ENCODE measurements at places on chromosomes 5 and 9.

GRCh38 chr5:34742061-34742460, 85.9 kb downstream of the RAI14 start:
- no peak for DNase-seq

- DNase-seq: no peak
These were observed 2.7 kb upstream of the TRAF1 start for GRCh38 chr9:120929229-120929791.

DNA sequence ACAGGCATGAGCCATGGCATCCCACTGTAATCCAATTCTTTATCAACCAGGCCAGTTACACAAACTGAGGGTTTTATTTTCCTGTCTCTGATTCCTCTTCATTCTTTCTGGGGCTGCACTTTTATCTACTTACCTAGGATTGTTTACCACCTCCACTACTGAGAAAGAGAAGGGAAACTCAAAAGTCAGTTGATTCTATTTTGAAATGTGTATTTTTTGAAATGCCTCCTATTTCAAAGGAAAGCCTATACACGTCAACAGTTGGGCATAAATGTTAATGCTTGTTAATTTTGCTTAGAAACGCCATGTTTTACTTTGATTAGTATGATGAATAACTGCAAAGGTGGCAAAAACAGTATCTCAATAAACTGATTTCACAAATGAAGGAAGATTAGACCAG, 92.5 kb downstream of the MLLT3 start:
- DNase-seq: no peak

- DNase-seq: no peak
These were observed 14.2 kb upstream of the JAKMIP2 start for GRCh38 chr5:147796556-147797308.

DNA sequence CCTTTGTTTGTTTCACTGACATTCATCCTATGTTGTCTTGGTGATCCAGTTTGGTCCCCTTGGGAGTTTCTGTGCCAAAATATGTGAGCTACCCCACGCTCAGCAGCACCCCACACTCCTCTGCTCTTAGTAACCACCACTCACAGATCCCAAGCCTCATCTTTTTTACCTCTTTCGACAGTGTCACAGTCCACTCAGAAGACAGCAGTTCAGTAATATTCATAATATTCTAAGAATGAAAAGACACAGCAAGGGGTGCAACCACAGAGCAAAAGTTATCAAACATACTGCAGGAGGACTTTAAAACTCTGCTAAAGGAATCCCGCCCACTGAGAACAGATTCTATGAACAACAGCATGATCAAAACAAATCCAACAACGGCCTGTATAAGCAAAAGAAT, 28.2 kb downstream of the RNF130 start:
- no peak for DNase-seq

GRCh38 chr5:138843316-138844124, 31.6 kb downstream of the LRRTM2 start:
- no peak for DNase-seq

GRCh38 chr9:16769291-16769690, 101.2 kb downstream of the BNC2 start:
- no peak for DNase-seq

DNA sequence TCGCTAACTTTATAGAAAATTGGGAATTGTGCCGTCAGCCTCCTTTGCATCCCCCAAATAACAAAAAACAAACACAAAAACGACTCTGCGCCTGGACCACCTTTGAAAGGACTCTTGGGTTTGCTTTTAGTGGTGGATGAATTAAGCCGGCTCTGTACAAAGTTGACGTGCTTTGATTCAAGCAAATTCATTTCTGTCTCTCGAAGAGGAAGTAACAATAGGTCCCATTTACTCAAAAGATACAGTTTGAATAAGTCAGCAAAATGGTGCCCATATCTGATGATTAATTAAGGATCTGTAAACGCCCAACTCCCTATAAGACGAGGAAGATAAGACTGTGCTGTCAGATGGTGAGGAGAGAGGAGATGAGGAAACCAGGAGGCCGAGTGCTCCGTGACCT, 67.8 kb downstream of the AK8 start:
- no peak for DNase-seq

DNA sequence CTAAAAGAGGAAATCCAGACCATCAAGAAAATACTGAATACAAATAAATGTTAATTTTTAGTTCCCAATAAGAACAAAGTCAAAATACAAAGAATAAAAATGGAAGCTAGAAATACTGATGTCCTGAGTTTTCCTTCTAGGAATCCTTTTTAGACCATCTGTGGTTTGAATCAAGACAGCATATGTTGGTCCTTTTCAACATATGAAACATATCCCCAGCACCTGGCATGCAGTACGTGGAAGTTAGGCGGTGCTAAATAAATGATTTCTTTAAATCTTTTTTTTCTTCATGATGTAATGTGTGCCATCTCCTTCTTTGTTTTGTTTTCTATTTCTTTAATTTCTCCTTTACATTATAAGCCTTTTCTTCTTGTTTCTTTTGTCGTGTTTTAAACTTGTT, 34.0 kb downstream of the KIAA1958 start:
- no peak for DNase-seq

GRCh38 chr9:105531530-105531929, 26.4 kb upstream of the FKTN start:
- DNase-seq: no peak

GRCh38 chr5:68519143-68519542, 303.6 kb downstream of the PIK3R1 start:
- no peak for DNase-seq

DNA sequence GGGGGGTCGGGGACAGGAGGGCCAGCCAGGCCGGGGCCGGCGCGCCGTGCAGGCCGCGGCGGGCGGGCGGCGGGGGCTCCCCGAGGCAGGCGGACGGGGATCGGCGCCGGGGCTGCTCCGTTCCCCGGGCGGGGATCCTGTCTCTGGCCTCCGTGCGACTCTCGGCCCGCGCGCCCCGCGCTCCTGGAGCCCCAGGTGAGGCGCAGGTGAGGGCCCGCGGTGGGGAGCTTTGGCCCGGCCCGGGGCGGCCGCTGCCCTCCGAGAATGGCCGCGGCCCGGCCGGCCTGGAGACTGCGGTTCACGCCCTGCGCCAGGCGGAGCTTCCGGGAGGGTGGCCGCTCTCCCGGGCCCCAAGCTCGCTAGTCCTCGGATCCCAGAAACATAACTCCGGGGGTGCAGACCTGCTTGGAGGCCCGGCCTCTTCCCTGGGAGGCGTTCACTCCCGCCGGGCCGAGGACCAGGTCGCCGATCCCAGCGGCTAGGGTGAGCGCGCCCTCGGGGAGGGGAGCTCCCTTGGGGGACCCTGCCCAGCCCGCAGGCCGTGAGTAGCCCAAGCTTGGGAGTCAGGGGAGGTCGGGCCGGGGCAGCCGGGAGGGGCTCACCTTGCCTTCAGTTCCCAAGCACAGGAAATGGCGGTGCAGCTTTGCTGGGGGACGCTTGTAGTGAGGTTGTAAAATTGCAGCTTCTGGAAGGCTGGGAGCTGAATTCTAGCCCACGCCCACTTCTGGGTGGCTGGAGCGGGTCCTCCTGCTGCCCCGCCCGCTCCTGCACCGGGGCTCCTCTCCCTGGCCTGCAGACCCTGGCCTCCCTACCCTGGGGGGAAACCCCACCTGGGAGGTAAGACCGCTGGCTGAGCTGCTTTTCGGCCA, 723 bp downstream of the PPP1R26 start:
- peak; percentile 61 for DNase-seq

DNA sequence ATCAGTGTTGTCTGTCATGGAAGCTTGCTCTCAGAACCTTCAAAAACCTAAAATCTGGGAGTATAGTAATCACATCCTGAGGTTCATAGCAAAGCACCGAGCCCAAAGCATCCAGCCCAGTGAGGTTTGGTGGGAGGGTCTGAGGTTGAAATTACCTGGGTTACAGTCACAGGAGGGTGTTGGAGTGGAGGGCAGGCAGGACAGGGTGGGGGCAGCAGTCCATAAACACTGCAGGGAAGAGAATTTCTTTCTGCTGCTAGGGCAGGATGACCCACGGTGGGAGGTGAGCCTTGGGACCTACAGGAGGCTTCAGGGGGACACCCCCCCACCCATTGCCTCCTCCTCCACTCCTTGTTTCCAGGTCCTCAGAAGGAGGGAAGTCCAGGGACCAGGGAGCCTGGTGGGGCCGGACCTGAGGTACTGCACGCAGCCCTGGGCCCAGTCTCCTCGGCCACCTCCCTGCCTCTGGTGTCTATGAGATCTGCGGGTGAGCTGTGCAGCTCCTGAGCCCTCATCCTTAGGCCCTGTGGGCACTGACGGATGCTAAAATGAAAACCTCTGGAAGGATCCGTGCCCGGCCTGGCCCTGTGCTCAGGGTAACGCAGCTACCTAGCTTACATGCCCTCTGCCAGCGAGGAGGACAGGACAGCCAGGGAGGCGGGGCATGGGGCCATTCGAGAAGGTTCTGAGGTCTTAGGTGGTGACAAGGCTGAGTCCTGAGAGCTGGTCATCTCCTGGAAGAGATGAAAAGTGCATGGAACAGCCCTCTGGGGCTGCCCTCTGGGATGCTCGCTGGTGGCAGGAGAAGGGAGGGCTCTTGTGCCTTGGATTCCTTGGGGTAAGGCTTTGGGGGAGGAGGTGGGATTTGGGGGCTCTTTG, 1.8 kb upstream of the ADCY2 start:
- no peak for DNase-seq

DNA sequence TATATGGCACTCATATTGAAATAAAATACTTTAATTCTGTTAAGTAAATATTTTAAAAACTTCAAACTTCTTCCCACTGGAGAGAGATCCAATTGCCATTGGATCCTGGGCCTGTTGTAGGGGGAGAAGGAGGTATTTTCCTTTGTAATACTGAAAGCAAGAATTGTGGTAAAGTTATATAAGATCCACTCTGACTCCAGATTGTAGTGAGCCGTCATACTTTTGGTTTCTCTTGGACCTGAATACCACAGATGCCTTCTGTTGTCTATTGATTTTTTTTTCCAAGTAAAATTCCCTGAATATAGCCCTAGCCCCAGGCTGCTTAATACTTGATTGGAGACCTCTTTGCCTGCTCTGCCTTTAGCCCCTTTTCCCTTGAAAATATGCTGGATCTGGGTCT, 86.9 kb downstream of the ATG10 start:
- no peak for DNase-seq

DNA sequence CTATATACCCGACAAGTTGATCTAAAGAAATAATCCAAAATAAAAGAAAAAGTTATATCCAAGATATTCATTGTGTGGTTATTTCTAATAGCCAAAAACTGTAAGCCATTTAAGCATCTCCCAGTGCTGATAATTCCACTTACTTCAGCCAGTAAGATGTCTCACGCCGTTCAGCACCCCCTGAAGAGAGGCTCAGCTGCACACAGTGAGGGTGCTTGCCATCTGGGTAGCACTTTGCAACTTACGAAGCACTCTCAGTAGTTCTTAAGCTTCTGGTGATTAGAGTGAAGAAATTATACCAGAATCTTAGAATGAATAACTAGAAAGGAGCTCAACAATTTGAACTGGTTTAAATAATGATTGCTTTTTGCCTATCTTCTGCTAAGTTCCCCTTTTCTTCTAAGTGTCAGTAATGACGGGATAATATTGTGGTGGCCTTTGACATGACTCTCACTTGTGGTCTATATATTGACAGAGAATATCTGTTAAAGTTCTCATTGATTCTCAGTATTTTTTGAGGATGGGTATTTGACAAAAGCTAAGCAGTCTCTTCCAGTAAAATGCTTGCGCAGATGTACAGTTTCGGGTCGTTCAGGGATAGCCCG, 26.2 kb upstream of the LTC4S start:
- DNase-seq: no peak

DNA sequence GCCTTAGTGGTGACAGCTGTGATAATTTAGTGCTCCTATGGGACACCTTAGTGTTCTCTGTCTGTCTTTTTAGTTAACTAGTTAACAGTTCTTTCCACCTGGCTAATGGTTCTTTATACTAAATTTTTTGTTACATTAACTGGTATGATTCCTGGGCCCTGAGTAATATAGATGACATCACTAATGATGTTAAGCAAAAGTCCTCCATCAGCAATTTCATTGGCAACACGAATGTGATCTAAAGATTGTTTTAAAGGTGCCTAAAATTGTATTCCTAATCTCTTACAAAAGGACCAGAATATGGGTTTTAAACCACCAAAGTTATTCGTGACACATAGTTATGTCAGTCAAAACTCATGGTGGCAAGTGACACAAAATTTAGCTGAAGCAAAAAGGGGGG, 235.3 kb downstream of the TENT4A start:
- no peak for DNase-seq

DNA sequence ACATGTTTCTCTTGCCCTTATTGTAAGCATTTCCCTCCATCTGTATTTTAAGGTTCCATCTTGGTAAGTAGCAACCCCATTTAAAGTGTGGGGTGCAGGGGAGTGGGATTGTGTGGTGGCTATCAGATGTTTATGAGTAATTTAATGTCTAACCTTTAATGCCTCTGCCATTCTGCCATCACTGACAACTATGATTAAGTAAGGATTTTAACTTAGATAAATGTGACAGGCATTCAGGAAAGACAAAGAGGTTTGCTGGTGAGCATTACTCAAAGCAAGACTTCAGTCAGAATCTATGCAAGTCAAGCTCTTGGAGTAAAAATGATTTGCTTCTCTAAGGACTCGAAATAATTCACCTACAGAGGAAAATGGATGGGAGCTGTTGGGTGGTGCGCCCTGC, 143.0 kb downstream of the NXNL2 start:
- no peak for DNase-seq

DNA sequence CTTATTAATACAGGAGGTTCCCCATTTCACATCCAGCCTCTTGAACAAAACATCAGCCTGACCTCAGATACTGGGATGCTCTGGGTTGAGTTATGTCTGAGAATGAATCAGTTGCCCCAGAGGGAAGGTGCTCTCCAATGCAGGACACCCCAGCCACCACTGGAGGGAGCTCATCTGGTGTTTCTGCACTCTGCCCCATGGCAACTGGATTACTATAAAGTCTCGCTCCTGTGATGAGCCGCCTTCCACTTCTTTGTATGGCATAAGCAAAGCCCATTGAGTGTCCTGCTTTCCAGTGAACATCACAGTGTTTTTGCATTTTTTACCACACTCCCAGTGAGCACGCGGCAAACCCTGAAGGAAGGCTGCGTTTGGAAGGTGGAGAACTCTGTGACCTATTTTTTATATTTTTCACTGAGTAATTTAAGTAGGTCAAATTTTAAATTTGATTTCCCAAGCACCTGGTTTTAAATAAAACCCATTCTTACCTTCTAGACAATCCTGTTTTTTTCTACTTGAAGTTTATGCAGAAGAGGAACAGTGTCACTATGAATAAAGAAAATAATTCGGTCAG, 176.9 kb upstream of the WWC1 start:
- peak; percentile 59 for DNase-seq

GRCh38 chr5:56143373-56143714, 89.8 kb downstream of the ANKRD55 start:
- no peak for DNase-seq

All from left ventricle myocardium superior (tissue), 1 donor.